ENCODE measurements at places on chromosomes 11 and 22.

DNA sequence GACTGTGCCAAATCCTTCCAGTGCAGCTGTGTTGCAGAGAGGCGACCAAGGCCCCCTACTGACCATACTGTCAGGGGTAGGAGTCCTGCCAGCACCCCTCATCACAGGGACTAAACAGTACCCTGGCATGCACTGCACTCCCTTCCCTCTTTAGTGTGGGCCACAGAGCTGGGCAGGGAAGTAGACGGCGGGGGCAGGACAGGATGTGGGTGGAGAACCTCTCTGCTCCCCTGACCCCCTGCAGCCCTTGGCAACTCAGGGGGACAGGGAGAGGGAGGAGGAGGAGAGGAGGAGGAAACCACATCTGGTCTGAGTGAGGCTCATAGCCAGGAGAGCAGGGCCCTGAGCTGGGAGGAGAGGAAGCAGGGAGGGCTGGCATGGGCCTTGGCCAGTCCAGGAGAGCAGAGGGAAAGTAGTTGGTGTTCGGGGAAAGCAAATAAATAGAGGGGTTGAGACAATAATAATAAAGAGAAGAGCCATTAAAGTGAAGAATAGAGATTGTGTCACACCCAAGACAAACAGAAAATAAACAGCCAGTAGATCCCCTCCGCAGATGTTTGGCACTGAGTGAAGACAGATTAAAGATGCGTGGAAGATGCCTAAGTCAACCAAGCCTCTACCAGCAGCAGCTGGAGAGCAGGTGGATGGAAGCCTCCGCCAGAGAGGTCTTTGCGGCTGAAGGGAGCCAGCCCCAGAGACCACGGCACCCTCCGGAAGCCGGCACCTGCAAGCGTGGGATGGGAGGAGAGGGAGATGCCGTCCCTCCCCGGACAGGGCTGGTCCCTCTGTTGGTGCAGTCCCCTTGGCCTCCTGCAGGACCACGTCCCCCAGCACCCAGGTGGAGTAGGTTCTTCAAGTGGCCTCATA lies 61.5 kb downstream of the RPUSD4 start:
- no peak for DNase-seq

GRCh38 chr11:31150011-31150410 lies 219.5 kb downstream of the DCDC1 start:
- no peak for DNase-seq

GRCh38 chr11:90250970-90251369 lies 28.1 kb upstream of the CHORDC1 start:
- DNase-seq, result no peak

DNA sequence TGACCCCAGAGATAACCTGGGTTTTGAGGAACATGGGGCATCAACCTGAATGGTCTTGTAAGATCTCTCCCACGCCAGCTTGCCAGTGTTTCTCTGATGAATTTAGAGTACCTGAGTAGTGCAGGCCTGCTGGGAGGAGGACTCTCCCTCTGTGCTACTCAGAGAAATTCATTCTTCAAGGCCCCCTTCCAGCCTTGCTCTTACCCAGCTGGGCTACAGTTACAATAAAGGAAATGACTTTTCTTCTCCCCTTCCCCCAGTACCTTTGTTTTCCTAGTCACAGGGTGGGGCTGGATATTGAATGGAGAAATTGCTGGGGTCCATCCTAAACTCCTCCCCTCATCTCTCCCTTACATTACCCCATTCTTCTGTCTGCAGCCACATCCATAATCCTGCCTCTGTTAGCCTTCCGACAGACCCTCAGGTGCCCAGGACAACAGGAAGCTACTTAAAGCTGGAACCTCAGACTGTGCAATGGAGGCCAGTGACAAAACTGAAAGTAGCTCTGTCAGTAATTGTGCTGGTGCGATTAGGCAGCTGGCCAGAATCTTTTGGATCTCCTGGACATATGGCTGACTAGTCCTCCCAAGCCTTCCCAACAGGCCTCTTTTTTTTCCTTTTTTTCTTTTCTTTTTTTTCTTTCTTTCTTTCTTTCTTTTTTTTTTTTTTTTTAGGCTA lies 17.4 kb downstream of the LIMK2 start:
- no peak for DNase-seq

DNA sequence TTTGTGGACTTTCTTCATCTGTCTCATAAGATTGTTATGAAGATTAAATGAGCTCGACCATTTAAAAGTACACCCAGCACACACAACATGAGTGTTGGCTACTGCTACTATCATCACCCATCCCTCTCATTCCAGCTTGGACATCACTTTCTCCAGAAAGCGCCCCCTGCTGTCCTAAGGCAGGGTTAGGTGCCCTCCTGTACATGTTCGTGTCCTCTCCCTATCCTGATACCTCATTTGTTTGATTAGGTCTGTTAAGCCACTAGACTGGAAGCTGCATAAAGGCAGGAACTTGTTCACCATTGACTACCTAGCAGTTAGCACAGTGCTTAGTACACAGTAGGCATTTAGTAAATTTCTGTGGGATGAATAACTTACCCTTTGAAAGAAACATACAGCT lies 85.5 kb downstream of the ENTHD1 start:
- DNase-seq, result no peak

DNA sequence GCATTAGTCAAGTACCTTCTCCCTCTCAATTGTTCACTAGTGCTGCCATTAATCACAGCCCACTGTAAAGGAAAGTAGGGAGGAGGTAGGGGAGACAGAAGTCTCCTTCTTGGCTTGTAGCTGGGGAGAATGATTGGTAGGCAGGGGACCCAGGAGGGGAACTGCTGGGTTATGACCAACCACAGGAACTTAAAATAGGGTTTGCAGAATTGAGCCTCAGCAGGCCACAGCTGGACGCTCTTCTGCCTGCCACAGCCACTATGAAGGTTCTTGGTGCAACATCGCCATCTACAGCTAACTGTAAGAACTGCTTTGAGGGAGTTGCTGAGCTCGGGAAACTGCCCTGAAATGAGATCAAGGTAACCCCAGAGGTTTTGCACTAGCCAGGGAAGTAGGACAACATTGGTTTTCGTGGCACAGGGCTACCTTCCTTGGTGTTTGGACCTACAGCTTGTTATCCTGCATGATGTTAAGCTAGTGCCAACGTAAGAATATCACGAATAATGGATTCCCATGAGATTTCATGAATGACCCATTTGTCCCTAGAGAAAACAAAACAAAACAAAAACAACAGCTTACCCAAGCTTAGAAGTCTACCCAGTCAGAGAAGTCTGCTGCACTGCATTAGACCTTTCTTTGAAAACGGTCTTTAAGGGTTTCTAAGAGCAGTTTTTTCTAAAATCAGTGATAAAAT lies 787.1 kb upstream of the API5 start:
- peak; percentile 67 for DNase-seq
